NCI-H1930 (cell line): ENCODE measurements at places on chromosomes 3 and 15.
A peak's percentile ranks its signal among the peaks of the same experiment; 100 is the strongest.

DNA sequence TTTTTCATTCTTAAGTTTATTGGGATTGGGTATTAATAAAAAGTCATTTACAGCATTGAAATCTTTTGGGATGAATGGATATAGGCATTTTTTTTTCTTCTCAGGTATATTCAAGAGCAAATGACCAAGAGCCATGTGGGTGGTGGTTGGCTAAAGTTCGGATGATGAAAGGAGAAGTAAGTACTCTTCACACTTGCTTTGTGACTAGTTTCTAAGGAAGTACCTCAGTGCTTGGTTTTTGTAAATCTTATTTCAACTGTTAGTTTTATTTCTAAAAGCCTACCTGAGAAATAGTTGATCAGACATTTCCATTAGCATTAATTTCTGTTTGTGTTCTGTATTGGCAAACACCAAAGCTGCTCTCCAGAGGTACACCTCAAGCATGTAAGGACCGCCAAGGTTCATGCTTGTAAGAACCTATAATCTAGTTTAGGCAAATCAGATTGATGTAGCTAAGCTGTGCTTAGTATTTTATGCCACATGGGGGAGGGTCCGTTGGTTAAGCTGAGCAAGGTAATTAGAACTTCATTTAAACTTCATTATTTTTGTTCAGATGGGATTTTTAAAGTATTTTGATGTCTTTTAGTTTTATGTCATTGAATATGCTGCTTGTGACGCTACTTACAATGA is 35.4 kb downstream of the FXR1 start:
- DNase-seq = no peak

DNA sequence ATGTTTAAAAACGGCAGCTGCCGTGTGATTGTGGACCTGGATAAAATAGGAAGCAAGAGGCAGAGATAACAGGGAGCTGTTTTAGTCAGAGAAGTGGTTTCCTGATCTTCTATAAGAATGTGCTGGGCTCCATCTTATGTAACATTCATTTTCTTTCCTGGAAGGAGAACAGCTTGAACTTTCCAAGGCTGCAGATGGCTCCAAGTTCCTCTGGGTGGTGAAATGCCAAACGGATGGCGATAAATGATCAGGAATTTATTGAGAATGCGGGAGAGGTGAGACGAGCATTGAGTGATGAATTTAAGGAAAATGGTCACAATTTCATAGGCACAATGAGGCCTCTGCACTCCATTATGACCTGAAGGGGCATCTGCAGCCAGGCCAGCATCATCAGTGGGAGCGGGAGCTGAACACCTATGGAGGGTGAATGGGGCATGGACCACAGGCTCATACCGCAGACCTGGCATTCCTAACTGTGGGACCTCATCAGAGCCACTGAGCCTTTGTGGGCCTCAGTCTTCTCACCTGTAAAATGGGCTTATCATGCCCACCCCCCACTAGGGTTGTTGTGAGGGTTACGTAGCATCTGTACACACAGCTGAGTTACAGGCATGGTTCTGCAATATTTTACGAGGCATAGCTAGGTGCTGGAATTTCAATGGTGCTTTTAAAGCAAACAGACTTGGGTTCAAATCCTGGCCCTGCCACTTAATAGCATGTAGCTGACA is 17.1 kb downstream of the MGLL start:
- DNase-seq = no peak

GRCh38 chr15:51132384-51133139 is 37.9 kb upstream of the TNFAIP8L3 start:
- no peak for DNase-seq

DNA sequence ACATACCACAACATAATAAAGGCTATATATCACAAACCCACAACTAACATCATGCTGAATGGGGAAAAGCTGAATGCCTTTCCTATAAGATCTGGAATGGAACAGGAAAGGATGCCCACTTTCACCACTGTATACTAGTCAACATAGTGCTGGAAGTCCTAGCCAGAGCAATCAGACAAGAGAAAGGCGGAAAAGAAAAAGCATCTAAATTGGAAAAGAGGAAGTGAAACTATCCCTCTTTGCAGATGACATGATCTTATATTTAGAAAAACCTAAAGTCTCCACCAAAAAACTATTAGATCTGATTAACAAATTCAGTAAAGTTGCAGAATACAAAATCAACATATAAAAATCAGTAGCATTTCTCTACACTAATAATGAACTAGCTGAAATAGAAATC is 14.6 kb upstream of the PIK3CA start:
- no peak for DNase-seq

- no peak for DNase-seq
These were observed 204.8 kb downstream of the ABHD5 start for GRCh38 chr3:43895573-43895972.

GRCh38 chr15:58762731-58763130 is 8.4 kb upstream of the MINDY2 start:
- DNase-seq = no peak

GRCh38 chr3:174462916-174463315 is 396.2 kb upstream of the NAALADL2 start:
- DNase-seq = no peak

DNA sequence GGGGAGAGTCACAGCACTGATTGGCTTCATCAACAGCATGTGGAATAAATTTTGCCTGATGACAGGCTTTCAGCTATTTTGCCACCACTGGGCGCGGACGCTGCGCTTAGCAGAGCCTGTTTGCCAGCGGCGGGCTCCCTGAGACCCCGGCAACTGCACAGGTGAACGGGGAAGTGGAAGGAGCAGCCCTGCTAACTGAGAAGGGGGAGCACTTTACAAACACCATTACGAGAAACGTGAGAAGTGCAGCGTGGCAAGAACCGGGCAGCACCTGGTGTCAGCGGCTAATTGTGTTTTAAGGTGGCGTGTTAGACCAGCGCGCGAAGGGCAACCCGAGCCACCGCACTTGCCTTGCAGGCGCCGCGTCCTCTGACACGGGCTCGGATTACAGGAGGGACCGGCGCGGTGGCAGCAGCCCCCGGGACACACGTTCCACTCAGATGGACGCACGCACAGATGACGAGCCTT is 307.8 kb upstream of the ARRDC4 start:
- DNase-seq = peak; percentile 19

- DNase-seq = no peak
These were observed 137.4 kb downstream of the MBNL1 start for GRCh38 chr3:152405915-152406802.

DNA sequence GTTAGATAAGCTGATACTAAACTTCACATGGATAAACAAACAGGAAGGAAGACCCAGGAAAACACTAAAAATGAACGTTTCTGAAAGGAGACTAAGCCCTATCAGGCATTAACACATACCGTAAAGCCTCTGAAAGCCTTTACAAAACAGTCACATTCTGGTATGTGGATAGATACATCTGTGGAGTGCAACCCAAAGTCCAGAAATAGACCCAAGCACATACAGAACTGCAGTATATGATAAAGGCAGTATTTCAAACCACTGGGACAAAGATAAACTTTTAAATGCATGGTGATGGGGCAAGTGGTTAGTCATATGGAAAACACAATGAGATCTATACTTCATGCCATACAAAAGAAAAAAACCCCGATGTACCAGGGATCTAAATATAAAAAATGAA is 26.0 kb downstream of the DCBLD2 start:
- DNase-seq = no peak

GRCh38 chr3:149315694-149316093 is 17.7 kb downstream of the TM4SF18 start:
- DNase-seq = no peak

- no peak for DNase-seq
These were observed 33.8 kb downstream of the DRD3 start for GRCh38 chr3:114144909-114145688.

DNA sequence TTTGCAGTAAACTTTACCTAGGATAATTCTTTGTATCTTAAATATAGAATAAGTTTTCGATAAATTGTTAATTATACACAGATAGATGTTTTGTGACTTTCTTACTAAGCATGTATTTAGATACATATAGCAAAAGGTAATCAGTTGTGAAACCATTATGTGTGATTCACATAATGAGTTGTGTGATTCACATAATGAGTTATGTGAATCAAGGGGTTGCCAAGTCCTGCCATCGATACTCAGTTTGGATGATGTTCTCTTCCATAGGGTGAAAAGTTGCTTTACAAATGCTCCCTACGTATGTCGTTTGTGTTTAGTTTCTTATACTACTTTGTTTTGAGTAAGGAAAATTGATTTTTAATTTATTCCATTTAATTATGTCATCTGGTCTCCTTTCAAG is 682.1 kb downstream of the MECOM start:
- DNase-seq = no peak

- no peak for DNase-seq
These were observed 76.4 kb downstream of the BBX start for GRCh38 chr3:107598926-107599771.

GRCh38 chr3:38829404-38829803 is 13.4 kb upstream of the SCN10A start:
- DNase-seq = no peak

DNA sequence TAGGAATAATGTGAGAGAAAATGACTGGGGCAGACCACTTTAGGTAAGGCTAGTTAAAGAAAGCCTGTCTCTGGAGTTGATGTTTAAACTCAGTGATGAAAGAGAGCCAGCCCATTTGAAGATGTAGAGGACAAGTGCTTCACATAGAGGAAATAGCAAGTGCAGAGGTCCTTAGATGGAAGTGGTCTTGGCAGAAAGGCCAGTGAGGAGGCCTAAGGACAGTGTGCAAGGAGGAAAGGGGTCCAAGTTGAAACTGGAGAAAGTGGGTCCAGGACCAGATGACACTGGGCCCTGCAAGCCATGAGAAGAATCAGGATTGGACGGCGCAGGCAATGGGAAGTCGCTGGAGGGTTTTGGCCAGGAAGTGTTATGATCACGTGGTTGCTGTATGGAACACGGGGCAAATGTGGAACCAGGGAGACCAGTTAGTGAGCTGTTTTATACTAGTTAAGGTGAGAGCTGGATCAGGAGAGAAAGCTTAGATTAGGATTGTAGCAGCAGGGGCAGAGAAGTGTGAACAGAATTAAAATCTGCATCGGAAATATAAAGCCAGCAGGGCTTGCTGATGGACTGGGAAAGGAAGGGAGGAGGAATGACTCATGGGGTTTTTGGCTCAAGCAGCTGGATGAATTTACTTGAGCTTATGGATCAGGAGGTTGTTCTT is 48.0 kb upstream of the SCAANT1 start:
- no peak for DNase-seq

- no peak for DNase-seq
These were observed 245.7 kb downstream of the XXYLT1 start for GRCh38 chr3:195025056-195025883.

DNA sequence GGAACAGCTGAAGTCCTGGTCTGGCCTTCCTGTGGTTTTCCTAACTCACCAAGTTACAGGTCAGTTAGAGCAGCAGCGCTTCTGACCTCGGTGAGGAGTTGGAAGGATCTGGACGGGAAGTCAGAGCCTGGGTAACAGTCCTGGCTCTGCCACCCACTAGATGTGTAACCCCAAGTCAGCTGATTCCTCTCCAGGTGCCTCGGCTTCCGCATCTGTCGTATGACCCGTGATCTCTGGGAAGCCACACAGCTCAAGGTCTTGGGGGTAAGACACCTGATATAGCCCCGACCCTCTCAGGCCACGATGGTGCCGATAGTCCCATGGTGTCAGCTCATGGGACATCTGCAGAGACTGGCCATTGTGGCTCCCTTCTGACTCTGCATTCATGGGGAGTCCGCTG is 8.3 kb upstream of the PIGZ start:
- DNase-seq = no peak

DNA sequence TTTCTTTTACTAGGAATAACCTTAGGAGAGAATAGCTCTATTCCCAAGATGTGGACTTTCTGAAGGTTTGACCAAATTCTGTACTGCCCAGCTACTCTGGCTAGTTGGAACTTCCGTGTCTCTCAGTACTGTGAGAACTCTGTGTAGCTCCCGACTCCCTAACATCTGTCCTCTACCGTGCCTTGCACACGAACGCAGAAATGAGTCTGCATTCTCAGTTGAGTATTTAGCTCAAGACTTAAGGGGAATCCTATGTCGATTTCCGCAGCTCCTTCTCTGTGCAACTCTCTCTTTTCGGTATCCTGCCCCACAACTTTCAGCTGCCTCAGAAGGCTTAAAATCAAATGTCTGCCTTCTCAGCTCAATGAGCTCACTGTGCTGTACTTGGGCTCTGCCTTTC is 86.7 kb upstream of the EPHB3 start:
- DNase-seq = no peak

- no peak for DNase-seq
These were observed 40.8 kb downstream of the NUP210 start for GRCh38 chr3:13379201-13379830.
